ENCODE measurements at places on chromosomes 1 and 21.
A peak's percentile ranks its signal among the peaks of the same experiment; 100 is the strongest.

DNA sequence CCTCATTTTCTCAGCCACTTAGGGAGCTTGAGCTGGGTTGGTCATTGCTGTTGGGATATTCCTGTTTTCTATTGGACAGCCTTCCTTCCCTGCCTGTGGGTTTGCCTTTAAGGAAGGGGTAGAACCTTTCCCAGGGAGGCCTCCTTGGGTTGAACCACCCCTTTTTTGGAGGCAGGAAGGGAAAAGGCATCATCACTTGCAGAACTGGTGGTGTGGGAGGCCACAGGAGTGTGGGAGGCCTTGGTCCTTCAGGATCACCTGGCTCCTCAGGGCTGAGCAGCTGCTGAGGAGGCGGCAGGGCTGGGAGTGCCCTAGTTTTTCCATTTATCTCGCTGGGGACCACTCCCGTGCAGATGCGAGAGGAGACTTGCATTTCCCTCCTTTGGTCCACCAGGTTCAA lies 667 bp upstream of the CYB561D1 start:
- no peak for DNase-seq

- no peak for DNase-seq
These were observed 237.4 kb downstream of the CENPF start for GRCh38 chr1:214840356-214840755.

GRCh38 chr21:35316933-35317332 lies 267.8 kb upstream of the RUNX1 start:
- DNase-seq, result no peak

GRCh38 chr21:36692114-36692834 lies 6.6 kb upstream of the SIM2 start:
- no peak for DNase-seq

GRCh38 chr1:192272732-192273131 lies 44.1 kb upstream of the RGS21 start:
- no peak for DNase-seq

- no peak for DNase-seq
These were observed 61.5 kb upstream of the ATP1B1 start for GRCh38 chr1:169044971-169045370.

DNA sequence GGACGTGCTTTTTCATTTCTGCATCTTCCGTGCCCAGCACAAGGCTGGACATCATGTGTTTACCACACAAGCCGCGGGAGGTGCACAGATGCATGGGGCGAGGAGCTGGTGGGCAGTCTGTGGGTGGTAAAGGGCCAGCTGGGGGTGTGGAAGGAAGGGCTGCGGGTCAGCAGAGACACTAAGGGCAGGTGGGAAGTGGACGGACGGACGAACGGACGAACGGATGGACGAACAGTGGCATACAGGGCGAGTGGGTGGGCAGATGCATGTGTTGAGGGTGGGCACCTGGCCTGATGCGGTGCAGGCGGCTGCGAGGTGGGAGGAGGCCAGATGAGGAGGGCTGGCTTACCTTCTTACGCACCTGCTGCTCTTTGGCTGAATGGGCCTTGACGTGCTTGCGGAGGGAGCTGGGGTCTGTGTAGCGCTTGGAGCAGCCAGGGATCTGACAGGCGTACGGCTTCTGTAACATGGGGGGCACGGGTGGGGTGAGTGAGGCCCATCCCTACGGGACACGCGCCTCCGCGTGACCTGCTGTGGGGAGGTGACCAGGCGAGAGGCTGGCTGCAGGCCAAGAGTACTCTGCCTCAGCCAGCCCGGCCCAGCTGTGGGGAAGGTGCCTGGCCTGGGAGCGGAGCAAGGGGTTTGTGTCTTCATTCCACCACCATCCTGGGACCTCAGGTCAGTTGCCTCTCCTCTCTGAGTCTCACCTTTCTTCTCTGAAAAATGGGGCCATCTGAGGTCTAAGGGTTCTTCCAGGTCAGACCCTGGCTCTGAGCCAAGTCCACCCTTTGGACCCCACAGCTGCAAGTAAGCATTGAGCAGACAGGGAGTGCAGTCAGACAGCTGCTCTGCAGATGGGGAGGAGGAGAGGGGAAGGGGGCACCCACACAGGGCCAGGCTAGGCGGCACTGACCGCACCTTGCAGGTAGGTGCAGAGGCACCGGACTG lies 65.5 kb downstream of the DMRTB1 start:
- no peak for DNase-seq

GRCh38 chr1:221366495-221367110 lies 375.3 kb downstream of the DUSP10 start:
- DNase-seq, result no peak

- peak; percentile 21 for DNase-seq
These were observed 1030.9 kb downstream of the AMY1C start for GRCh38 chr1:104780470-104781078.

GRCh38 chr21:26597031-26597430 lies 23.9 kb upstream of the CYYR1 start:
- no peak for DNase-seq

- peak; percentile 84 for DNase-seq
These were observed 45.7 kb downstream of the RAP1GAP start for GRCh38 chr1:21623410-21623961.

- no peak for DNase-seq
These were observed 3.6 kb downstream of the ALG14 start for GRCh38 chr1:95068956-95069709.

- DNase-seq, result no peak
These were observed 10.3 kb downstream of the PADI4 start for GRCh38 chr1:17318262-17318661.

- no peak for DNase-seq
These were observed 67.1 kb downstream of the KCNH1 start for GRCh38 chr1:211066781-211067384.

DNA sequence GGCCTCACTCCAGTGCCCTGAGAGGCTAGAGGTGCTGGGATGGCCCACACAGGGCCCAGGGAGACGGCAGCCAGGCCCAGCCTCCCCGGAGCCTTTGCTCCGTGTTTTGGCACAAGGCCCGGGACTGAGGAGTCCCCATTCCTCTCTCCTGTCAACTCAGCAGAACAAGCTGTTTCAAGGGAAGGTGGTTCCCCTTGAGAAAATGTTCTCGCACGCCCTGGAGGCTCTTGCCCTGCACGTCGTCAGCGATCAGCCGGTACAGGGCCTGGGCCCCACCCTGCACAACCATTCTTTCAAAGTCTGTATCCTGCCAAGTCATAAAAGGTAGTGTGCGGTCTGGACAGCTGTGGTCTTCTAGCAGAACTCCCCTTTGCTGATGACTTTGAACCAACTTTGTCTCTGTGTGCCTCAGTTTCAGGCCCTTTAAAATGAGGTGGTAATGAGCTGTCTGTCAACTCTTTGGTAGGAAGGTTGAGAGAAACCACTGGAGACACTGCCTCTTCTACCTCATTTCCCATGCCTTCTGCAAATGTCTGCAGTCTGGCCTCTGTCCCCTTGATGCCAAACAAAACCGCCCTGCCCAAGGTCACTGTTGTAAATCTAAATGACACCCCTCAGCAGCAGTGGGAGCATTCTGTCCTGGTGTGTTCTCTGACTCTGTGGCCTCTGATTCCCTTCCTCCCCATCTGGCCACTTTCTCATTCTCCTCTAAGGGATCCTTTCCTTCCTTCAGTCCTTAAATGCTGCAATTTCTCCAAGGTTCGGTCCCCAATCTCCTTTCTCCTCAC lies 138.6 kb upstream of the JUN start:
- DNase-seq, result peak; percentile 80

DNA sequence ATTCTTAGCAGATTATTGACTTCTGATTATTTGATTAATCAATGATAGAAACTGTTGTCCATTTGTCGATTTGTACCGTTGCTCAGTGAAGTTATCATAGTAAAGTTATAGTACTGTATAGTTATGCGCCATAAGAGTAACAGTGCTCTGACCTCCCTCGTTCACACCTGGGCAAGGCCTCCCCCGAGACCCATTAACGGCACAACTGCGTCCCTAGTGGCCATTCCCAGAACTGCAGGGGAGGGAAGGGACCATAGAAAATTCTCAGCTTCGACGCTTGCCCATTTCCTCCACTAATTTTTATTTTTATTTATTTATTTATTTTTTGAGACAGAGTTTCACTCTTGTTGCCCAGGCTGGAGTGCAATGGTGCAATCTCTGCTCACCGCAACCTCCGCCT lies 334.4 kb downstream of the DSCAM start:
- DNase-seq, result peak; percentile 9

GRCh38 chr1:13823126-13823880 lies 123.3 kb downstream of the PRDM2 start:
- no peak for DNase-seq

GRCh38 chr1:216178281-216178680 lies 245.0 kb downstream of the USH2A start:
- DNase-seq, result no peak

DNA sequence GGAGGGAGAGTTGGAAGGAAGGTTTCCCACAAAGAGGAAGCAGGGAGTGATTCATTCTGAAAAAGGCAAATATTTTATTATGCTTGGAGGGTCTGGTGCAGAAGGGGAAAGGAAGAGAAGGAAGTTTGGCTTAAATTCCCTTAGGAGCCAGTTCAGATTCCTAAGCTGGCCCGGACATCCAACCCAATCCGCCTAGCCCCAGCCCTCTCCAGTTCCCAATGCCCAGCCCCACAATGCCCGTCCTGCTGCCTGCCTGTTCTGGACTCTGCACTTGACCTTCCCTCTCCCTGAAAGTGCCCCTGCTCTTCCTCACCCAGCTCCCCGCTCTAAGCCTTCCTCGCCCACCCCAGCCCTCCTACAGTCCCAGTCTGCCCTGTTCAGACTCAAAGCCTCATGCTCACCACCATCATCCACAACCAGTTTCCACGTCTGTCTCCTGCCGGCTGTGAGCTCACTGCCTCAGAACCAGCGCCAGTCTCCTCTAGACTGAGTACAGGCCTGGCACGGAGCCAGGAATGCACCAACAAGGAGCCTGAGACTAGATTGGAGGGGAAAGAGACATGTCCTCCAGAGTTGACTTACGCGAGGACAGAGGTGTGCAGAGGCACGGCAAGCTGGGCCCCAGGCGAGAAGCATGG lies 18.9 kb downstream of the CAPN2 start:
- DNase-seq, result no peak

Data from Jurkat, Clone E6-1 (cell line).